ENCODE measurements at places on chromosomes 3 and 15. TPM values are rescaled to one million over a fixed set of nuclear protein-coding genes. Genes with fewer than 3 reads are reported as not detected.

DNA sequence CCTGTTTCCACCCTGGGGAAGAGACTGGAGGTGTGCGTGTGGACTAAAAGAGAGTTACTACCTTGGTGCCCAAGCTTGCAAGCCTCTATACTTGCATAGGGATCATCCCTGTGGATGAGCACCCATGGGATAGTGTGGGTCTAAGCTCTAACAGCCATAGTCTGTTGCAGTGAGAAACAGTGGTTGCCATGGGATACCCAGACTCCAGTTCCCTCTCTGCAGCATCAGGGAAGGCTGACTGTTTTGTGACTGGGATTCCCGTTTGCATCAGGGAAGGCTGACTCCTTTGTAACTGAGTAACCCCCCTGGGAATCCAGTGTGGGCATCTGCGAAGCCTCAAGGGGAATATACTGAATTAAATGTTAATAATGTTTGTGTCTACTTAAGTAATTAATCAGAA, 196.1 kb downstream of the ZNF621 start:
- no peak for DNase-seq

GRCh38 chr3:39531665-39532064, 64.2 kb downstream of the MOBP start:
- DNase-seq, result no peak

- no peak for DNase-seq
Measured at GRCh38 chr3:28940530-28940929, 340.3 kb upstream of the RBMS3 start.

DNA sequence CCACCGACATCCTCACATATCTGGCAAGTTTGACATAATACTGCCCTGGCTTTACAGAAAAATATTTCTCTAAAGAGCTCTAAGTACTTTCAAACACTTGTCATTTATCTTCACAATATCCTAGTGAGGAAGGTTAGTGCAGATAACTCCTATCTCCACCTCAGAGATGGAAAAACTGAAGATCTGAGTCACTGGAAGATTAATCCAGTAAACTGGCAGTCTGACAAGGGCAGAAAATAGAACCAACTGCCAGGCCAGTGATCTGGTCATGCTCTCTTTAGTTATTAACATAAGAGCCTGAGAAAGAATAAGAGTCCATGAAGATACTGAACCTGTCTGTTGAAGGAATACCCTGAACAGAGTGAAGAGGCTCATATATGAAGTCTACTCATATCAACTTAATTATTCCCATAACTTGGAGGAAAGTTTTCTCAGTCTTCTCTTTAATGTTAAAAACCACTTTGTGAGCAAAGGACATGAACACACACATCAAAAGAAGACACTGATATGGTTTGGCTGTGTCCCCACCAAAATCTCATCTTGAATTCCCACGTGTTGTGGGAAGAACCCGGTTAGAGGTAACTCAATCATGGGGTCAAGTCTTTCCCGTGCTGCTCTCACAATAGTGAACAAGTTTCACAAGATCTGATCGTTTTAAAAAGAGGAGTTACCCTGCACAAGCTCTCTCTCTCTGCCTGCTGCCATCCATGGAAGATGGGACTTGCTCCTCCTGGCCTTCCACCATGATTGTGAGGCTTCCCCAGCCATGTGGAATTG, 61.4 kb downstream of the GOLIM4 start:
- DNase-seq, result no peak

DNA sequence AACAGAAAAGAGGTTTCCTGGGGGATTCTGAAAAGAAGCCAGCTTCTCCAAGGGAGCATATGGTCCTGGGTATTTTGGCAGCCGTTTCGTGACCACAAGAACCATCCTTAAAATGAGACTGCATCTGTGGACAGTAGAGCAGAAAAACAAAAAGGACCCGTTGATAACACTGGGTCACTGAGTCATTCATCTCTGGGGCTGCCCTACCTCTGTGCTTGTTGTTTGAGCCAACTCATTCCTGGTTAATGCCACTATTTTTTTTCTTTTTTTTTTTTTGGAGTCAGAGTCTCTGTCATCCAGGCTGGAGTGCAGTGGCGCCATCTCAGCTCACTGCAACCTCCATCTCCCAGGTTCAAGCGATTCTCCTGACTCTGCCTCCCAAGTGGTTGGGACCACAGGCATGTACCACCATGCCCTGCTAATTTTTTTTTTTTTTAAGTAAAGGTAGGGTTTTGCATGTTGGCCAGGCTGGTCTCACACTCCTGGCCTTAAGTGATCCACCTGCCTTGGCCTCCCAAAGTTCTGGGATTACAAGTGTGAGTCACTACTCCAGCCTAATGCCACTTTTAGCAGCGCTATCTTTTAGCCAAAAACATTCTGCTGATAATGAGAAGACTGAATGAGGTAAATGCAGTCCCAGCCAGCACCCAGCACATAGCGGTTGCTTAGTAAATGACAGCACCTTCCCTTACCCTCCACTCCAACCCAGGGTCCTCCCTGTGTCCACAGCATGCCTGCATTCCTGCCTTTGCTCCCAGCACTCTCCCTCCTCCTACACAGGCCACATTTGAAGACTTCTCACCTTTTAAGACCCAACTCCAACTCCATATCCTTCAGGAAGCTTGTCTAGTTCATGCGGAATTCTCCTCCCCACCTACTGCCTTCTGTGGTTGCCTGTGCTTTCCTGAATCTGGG, 9.1 kb upstream of the ISL2 start:
- no peak for DNase-seq

The ZNF148 gene
- 33.1 TPM for total RNA-seq

All from mesenteric fat pad (tissue), 1 donor.